Stomach (tissue), 19 donors: ENCODE measurements at places on chromosomes 5 and 9. TPM values are rescaled to one million over a fixed set of nuclear protein-coding genes. Genes with fewer than 3 reads are reported as not detected.

GRCh38 chr5:109246395-109246794, 163.4 kb downstream of the PJA2 start:
- no peak for DNase-seq

DNA sequence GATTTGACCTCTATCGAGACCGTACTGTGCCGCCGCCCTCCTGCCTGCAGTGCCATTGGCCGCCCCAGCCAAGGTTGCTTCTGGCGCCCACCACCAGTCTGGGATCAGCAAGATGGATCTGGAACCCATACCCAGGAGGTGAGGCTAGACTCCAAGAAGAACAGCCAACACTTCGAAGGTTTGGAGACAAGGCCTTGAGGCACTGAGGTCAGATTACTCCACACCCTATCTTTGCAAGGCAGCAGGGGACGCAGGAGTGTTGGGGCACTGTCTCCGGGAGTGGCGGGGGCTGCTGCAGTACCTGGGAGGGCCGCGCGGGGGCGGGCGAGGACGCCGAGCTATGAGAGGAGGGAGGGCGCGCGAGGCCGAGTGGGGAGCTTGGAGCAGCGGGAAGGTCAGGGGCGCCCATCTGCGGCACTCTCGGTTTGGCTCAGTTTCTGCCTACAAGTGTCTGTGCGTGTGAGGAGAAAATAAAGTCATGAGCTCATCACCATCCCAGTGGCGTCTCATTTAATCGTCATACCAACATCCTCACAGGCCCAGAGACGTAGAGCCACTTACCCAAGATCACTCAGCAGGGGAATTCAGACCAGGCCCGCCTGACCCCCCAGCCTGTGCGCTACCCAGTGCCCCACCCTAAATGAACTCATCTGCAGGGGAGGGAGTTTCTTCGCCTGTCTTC, 20.5 kb upstream of the PSD2 start:
- DNase-seq, result peak; percentile 87

Gene TMEM215
- not detected for total RNA-seq

Gene TAF11L10
- total RNA-seq, result not detected

Gene NTRK2
- 1.4 TPM for total RNA-seq

Gene GDA
- 6.4 TPM for total RNA-seq

DNA sequence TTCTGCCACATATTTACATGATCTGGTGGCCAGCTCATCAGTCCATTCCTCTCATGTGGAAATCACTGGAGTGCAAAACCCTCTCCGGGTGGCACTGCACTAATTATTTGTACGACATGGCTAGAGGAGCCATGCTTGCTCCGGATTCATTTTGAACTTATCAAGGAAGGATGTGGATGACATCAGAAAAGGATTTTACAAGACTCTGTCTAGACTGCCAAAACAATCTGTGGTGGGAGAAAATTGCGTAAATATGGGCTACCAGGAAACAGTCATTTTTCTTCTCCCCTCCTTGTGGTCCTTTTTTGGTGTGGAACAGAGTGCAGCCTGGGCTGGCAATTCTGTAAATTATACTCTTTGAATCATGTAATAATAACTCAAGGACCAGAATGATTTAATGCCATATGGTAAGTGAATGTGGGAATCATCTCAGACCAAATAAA, 123.4 kb upstream of the IFNE start:
- no peak for DNase-seq

Gene SLC6A7
- total RNA-seq, result not detected

Gene GFI1B
- not detected for total RNA-seq

- DNase-seq, result no peak
These were observed 548.1 kb upstream of the C9orf72 start for GRCh38 chr9:28121366-28121765.

- peak; percentile 21 for DNase-seq
These were observed 30.3 kb upstream of the SARDH start for GRCh38 chr9:133768371-133768858.

GRCh38 chr5:133323494-133324457, 272.0 kb downstream of the HSPA4 start:
- no peak for DNase-seq

Gene PTCD2
- 56.7 TPM for total RNA-seq
